ENCODE measurements at places on chromosomes 4 and X. TPM values are rescaled to one million over a fixed set of nuclear protein-coding genes. Genes with fewer than 3 reads are reported as not detected.
A peak's percentile ranks its signal among the peaks of the same experiment; 100 is the strongest.

- no peak for DNase-seq
Measured at GRCh38 chrX:132875650-132876522, 82.5 kb downstream of the HS6ST2 start.

DNA sequence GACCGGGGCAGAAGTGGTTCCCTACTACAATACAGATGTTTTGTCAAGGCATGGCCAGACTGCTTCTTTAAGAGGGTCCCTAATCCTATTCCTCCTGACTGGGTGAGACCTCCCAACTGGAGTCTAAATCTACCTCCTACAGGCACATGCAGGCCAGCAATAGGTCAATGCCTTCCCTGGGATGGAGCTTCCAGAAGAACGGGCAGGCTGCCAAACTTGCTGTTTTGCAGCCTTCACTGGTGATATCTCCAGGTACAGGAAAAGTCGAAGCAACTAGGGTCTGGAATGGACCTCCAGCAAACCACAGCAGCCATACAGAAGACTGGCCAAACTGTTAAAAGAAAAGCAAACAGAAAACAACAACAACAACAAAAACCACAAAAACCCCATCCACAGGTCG, 678.4 kb upstream of the DIAPH2 start:
- no peak for DNase-seq

DNA sequence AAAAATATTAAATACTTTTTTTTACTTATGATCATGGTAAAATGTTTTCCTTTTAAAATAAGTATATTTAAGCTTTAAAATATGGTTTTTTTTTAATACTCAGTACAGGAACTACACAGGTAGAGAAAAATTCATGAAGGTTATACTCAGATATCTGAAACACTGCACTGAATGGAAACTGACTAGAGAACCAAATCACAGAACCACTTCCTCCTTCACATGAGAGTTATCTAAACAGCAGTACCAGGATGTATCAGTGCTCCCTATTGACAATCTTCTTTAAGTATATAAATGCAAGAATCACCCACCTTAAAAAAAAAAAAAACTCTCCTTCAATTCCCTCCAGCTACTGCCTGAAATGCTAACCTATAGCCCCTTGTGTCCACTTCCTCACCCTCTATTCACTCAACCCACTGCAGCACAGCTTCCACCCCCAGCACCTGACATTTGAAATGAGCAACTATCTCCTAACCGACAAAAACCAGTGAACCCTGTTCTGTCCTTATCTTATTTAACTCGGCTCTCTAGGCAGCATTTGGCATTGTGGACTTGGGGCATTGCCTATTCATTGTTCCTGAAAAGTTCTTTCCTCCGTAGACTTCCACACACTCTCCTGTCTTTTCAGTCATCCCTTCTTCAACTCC, 9.1 kb downstream of the SLC7A3 start:
- no peak for DNase-seq

- DNase-seq: no peak
Measured at GRCh38 chr4:16993956-16994840, 95.8 kb upstream of the LDB2 start.

GRCh38 chr4:47543331-47543730, 58.3 kb downstream of the ATP10D start:
- DNase-seq: no peak

GRCh38 chr4:12118651-12119213, 690.0 kb upstream of the HS3ST1 start:
- DNase-seq: peak; percentile 11

- peak; percentile 82 for DNase-seq
Measured at GRCh38 chrX:19303256-19303880, 40.4 kb upstream of the PDHA1 start.

DNA sequence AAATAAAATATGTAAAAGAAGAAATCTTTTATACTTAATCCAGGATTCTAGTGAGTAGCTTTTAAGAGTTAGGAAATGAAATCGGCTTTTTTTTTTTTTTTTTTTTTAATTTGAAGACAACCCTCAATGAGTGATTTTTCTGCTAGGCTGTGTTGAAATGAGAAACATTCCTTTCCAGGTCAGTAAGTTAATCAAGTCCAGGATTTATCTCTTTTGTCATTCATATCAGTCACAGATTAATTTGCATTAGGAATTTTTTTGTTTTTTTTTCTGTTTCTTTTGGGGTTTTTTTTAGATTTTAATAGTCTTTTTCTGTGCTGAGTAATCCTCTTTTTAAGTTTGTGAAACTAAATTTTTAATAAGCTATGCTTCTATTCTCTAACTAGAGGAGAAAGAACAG, 448.1 kb downstream of the ADGRL3 start:
- no peak for DNase-seq

COL25A1 gene
- polyA plus RNA-seq: not detected

KIT gene
- polyA plus RNA-seq: 11.4 TPM

TECRL gene
- polyA plus RNA-seq: 51.4 TPM

UGT2B7 gene
- 0.57 TPM for polyA plus RNA-seq

TMSB15C gene
- polyA plus RNA-seq: 8.3 TPM

LSM6 gene
- 39.8 TPM for polyA plus RNA-seq

SPINK2 gene
- polyA plus RNA-seq: 0.49 TPM
